ENCODE measurements at places on chromosomes 11 and 22.

GRCh38 chr11:116173506-116173905, 599.3 kb downstream of the BUD13 start:
- no peak for DNase-seq

DNA sequence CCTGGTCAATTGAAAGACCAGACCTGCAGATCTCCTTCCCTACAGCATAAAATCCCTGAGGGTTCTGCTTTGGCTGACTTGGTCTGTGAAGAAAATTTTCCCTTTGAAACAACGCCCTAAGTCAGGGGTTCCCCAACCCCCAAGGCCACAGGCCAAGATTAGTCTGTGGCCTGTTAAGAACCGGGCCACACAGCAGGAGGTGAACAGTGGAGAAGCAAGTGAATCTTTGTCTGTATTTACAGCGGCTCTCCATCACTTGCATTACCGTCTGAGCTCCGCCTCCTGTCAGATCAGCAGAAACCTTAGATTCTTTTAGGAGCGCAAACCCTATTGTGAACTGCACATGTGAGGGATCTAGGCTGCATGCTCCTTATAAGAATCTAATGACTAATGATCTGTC, 38.2 kb downstream of the CCDC83 start:
- no peak for DNase-seq

- no peak for DNase-seq
Measured at GRCh38 chr11:70677232-70677916, 279.0 kb downstream of the CTTN start.

GRCh38 chr11:73175551-73176144, 33.5 kb upstream of the FCHSD2 start:
- no peak for DNase-seq

GRCh38 chr11:124179310-124179709, 3.8 kb upstream of the OR10D3 start:
- DNase-seq: no peak

- no peak for DNase-seq
Measured at GRCh38 chr22:28171712-28172111, 252.7 kb upstream of the PITPNB start.

DNA sequence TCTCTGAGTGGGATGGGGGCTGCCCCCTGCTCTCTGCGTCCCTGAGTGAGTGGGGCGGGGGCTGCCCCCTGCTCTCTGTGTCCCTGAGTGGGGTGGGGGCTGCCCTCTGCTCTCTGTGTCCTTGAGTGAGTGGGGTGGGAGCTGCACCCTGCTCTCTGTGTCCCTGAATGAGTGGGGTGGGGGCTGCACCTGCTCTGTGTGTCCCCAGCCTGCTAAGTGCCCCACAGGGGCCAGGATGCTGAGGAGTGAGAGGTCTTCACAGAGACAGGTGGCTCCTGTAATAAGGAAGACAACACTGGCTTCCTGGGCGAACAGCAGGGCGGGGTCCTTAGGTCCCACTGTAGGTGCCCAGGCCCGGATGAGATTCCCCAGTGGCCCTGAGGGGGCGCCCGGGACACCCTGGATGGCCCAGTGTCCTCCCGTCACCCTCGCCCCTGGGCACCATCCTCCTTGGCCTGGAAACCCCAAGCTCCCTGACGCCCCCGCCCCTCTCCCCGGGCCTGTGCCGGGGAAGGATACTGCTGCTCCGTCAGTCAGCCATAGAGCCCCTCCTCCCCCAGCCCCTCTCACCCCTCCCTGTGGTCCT, 3.8 kb upstream of the CCDC188 start:
- DNase-seq: no peak

DNA sequence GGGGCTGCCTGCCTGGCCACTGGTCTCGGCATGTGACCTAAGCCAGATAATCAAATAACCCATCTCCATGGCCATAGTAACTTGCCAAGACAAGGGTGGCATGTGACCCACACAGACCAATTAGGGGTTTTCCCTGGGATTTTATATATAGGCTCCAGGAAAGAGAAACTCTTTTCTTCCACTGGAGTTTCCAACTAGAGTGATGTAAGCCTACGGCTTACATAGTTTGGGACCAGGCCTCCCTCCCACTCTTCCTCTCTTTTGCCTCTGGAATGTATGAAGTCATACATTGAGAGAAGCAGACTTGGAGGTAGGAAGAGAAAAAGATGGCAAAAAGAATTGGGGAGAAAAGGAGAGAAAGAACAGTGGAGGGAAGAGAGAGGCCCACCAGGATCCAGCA, 84.6 kb upstream of the LDLRAD3 start:
- DNase-seq: no peak

DNA sequence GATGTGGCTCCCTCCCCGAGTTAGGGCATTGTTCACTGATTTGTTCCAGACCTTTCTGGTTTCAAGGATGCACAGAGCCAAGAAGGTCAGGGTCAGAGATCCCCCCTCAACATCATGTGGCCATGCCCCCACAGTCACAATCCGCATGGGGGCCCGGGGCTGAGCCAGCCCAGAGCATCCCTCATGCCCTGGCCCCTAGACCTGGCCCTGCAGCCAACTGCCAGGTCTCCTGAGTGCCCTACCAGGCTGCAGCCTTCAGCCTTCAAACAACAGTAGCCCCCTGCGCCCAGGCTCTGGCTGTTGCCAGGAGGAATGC, 142.4 kb downstream of the CRYBB2 start:
- DNase-seq: no peak

DNA sequence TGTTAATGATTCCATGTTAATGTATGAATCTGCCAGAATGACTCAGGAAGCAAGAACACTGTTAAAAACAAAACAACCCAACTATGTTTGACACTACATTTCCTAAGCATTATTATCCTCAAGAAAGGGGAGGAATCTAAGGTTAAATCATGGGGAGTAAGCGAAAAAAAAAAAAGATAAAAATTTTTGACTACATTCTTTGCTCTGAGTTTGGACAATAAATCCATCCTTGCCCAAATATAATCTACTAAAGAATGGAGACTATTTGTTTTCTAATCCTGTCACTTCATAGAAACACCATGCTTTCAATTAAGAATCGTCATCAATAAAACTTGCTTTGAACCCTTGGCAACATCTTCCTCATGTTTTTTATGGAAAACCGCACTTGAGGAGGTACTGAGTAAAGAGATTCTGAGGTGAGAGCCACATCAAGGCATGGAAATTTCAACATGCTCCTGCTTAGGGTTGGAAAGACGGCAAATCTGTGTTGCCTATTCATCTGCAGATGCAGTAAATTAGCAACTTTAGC, 9.7 kb downstream of the MAML2 start:
- no peak for DNase-seq

- no peak for DNase-seq
Measured at GRCh38 chr11:34292111-34292510, 65.7 kb downstream of the ABTB2 start.

GRCh38 chr11:125724125-125724524, 22.0 kb upstream of the PATE1 start:
- DNase-seq: no peak

DNA sequence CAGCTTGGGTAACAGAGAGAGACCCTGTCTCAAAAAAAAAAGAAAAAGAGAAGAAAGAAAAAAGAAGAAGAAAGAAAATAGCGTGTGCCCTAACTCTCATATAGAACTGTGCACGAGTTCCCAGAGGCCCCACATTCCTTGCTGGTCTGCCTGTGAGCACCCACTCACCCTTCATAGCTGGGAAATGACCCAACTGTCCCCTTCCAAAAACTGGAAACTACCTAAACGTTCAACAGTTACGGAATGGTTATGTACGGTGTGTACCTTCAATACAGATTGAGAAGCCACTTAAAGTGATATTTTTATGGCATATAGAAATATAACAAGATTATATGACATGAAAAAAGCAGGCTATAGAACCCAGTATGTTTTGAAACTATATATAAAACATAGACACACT, 82.0 kb downstream of the PARVA start:
- no peak for DNase-seq

GRCh38 chr11:83064011-83064410, 7.7 kb downstream of the RAB30 start:
- no peak for DNase-seq

- DNase-seq: no peak
Measured at GRCh38 chr11:134468796-134469195, 56.8 kb upstream of the B3GAT1 start.

DNA sequence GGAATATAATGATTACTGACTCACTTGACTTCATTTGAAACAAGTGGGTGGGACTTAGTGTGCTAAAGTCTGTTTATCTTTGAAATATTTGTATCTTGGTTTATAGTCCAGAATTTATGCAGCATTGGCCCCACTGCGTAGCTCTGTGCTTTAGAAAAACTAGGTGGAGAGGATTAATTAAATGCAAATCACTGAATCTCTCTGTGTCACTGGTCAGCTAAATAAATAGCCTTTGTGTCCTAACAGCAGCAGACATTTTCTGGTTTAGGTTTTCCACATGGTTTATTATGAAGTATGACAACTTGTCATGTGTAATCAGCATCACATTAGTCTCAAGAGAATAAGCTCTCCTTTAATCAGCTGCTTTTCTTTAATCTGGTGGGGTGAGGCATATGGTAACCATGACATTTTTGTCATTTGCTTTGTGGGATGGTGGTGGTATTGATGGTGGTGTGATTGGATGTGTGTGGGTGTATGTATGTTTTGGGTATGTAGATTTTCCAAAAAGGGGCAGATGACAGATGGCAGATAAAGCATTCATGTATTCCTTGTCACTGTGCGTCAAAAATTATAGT, 33.9 kb downstream of the BCL2L13 start:
- no peak for DNase-seq

- DNase-seq: no peak
Measured at GRCh38 chr11:85089654-85090053, 537.5 kb downstream of the DLG2 start.

DNA sequence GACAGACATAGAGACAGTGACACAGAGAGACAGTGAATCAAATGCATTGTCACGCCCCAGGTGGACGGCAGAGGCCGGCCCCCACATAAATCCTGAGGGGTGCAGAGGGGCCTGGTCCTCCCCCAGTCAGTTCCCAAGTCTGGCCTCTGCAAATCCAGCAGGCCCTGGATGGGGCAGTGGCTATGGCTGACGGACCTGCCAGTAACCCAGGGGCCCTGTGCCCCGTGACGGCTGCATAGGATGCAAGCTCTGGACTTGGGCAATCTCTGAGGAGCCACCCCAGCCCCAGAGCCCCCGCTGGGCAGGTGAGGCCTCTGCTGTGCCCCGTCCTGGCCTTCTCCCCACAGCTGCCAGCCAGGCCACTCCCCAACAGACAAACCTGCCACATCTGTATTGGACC, 204.5 kb downstream of the BRD1 start:
- DNase-seq: no peak

- DNase-seq: no peak
Measured at GRCh38 chr11:68338051-68338780, 25.8 kb downstream of the LRP5 start.

GRCh38 chr11:2582351-2582945, 117.3 kb downstream of the KCNQ1OT1 start:
- DNase-seq: no peak

DNA sequence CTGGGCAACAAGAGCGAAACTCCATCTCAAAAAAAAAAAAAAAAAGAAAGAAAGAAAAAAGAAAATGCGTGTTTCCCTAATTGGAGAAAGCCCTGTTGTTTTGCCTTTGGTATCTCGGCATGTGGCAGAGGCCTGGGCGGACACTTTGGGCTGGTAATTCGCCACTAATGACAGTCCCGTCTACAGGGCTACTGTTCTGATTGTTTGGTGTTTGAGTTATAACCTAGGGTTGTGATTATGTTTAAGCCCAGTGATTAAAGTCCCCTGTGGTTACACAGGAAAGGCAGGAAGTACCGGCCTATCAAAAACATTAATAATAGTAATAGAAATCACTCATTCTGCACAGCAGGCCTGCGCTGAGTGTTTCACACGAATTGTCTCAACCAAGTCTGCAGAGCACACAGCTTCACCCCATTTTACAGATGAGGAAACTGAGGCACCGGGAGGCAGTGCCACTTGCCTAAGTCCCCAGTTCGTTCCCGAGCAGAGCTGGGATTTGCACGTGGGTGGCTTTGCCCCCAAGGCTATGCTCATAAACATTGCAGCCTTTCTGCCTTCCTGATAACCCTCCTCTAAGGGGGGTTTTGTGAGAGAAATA, 39.1 kb upstream of the GRAMD4 start:
- no peak for DNase-seq

DNA sequence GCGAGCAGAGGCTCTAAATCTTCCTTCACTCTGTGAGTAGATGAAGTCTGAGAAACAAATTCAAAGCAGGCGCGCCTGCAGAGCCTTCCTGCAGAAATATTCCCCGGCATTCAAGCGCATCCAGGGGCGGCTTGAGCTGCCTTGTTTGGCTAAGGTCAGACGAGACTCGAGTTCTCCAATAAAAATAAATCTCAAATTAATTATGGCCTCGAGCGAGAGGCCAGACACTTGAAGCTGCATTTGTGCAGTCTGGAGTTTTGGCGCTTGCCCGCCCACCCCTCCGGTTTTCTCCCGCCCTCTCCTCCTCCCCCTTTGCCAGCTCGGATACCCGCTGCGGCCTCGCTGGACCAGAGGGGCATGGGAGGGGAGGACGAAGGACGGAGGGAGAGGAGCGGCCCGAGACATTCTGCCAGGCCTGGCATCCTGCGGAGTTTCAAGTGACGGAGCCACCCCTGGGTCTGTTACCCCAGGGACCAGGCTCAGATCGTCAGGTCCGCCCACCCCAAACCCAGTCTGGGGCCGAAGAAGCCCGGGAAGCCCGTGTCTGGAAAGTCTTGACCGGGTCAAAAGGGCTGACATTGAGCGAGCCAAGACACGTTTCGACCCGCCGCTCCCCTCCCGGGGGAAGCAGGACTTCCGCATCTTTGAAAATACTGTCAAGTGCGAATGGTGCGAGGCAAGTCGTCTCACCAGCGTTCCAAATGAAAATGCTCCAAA, 3.8 kb upstream of the FLI1 start:
- no peak for DNase-seq

GRCh38 chr11:90629229-90629806, 406.5 kb upstream of the CHORDC1 start:
- DNase-seq: no peak

DNA sequence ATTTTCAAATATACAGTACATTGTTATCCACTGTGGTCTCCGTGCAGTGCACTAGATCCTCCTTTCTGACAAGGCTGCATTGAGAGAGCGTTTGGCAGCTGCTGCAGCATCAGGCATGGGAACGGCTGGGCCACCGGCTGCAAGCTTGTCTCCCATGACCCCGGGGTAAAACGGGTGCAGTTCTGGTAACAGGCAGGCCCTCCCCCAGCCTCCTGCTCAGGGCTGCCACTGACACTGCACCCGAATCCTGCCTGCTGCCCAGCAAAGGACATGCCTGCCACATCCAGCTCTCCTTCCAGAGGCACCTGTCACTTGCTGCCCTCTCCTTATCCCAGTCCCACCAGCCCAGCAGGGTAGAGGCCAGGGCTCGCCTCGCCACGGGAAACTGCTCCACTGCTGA, 124.5 kb upstream of the TMEM45B start:
- no peak for DNase-seq

DNA sequence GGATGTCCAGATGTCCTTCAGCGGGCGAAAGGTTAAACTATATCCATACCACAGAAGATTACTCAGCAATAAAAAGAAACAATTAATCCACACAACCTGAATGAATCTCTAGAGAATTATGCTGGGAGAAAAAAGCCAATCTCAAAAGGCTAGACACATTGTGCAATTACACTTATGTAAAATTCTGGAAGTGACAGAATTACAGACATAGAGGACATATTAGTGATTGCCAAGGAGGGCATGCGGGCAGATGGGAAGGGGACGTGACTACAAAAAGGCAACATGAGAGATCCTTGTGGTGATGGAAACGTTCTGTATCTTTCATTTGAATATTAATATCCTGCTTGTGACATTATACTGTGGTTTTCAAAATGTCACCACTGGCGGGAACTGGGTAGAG, 103.5 kb upstream of the BMAL1 start:
- no peak for DNase-seq

- no peak for DNase-seq
Measured at GRCh38 chr11:6472934-6473333, 807 bp downstream of the TRIM3 start.

GRCh38 chr11:108196901-108197300, 25.5 kb downstream of the NPAT start:
- no peak for DNase-seq
